ENCODE measurements at places on chromosomes 6 and 20. TPM values are rescaled to one million over a fixed set of nuclear protein-coding genes. Genes with fewer than 3 reads are reported as not detected.
A peak's percentile ranks its signal among the peaks of the same experiment; 100 is the strongest.

DNA sequence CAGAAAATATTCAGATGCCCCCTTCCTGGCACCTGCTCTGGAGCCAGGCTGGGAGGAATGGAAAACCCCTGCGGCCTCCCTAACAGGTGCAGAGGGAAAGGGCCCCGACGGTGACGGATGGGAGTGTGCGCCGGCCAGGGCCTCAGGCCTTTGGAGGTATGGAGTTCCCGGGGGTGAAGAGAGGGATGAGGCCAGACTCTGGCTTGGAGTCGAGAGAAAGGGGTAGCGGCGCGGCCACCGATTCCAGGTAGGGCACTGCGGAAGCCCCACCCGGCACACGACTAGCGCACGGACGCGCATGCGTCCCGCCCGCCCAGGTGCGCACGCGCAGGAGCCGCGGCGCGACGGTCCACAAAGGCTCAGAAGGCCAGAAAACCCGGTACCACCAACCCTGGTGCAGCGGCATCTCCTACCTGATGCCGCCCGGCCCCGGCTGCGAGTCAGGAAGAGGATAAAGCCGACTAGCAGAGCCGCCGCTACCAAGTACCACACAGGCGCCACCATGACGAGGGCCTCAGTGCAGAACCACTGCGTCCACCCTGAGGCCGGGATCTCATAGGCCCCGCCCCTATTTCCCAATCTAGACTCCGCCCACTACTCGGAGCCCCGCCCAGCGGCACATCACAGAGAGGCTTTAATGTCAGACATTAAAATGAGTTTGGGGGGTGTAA is at the start of gene DDRGK1:
DDRGK1 (minus strand) TSS at position 559 of the 671 bp plus-strand sequence; CDS start at position 504, 55 bp downstream.
- H3K36me3 ChIP-seq, result no peaks in the 10 kb centered on the region
- H3K27me3 ChIP-seq, result no peaks in the 10 kb centered on the region
- peak within 1 kb of the TSS; percentile 76 for H3K4me3 ChIP-seq
- H3K4me1 ChIP-seq, result peaks cover 14% of the 10 kb centered on the region
- H3K27ac ChIP-seq, result peak within 1 kb of the TSS; percentile 48

- no peak overlapping the region for H3K4me3 ChIP-seq
- H3K27me3 ChIP-seq, result no peaks in the 10 kb centered on the region
- DNase-seq, result peak; percentile 14
- H3K36me3 ChIP-seq, result no peaks in the 10 kb centered on the region
Measured at GRCh38 chr6:45566882-45567281, 189.1 kb upstream of the SUPT3H start.

DNA sequence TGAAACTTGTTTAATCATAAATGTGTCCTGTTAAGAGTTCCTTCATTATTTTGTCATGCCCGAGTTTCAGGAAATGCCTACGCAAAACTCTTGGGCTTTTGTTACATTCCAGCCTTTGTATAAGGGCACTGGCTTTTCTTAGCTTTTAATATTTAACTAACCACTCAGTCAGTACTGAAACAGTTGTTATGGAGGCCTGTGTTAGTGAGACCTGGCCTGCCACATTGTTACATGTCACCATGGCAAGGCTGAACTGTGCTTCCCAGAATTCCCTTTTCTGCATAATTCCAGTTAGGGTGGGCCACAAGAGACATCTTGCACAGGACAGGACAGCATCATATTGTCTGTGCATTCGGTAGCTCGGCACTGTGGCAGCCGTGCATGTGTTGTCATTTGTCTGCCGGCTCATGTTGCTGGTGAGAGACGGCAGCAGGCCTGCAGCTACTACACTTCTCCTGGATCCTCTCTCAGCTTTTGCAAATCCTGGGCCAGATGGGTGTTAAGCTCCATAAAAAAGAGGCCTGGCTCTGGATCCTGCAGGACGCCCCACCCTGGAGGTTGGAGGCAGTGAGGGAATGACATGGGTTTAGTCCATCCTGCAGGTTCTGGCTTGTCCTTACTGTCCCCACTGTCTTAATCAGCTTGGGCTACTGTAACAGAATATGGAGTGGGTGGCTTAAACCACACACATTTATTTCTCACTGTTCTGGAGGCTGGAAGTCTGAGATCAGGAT is 128.8 kb upstream of the DTNBP1 start:
- peak; percentile 26 for DNase-seq
- H3K4me3 ChIP-seq, result no peak overlapping the region
- peaks cover 13% of the 10 kb centered on the region for H3K4me1 ChIP-seq

- H3K36me3 ChIP-seq, result 0 out of 2 replicates have a peak, but pooled peaks cover 4% of the 10 kb centered on the region
- peak; percentile 74 for DNase-seq
- H3K4me3 ChIP-seq, result no peak overlapping the region
Measured at GRCh38 chr20:37356387-37356786, 10.4 kb downstream of the SRC start.

Gene SH3BGRL2
- total RNA-seq, result 2.2 TPM

Gene HLA-A
- 546 TPM for total RNA-seq

DNA sequence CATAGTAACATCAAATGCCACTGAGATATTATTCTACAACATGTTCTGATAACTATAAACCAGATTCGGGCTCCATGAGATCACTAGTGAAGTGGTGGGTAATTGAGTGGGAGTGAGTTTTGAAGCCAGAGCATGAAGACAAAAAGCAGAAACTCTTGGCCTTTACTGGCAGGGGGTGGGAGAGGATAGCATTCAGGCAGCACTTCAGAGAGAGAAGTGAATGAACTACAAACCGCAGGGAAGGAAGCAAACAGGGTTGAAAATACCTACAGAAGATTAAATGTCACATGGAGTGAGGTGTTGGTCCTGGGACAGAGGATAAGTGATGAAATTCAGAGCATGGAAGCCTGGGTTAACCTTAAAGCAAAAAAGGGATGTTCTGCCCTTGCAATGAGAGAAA is 250.0 kb downstream of the EPM2A start:
- H3K27ac ChIP-seq, result no peak overlapping the region
- no peaks in the 10 kb centered on the region for H3K36me3 ChIP-seq
- no peak overlapping the region for H3K4me3 ChIP-seq
- no peaks in the 10 kb centered on the region for H3K27me3 ChIP-seq
- DNase-seq, result no peak

- DNase-seq, result no peak
- H3K36me3 ChIP-seq, result no peaks in the 10 kb centered on the region
- H3K27ac ChIP-seq, result no peak overlapping the region
- no peak overlapping the region for H3K4me3 ChIP-seq
- H3K4me1 ChIP-seq, result peaks cover 31% of the 10 kb centered on the region
- H3K27me3 ChIP-seq, result no peaks in the 10 kb centered on the region
Measured at GRCh38 chr6:135876058-135876457, 24.6 kb downstream of the PDE7B start.

- H3K4me3 ChIP-seq, result no peak overlapping the region
- H3K4me1 ChIP-seq, result peaks cover 18% of the 10 kb centered on the region
- H3K27ac ChIP-seq, result peak overlapping the region; percentile 69
- H3K36me3 ChIP-seq, result no peaks in the 10 kb centered on the region
- no peaks in the 10 kb centered on the region for H3K27me3 ChIP-seq
Measured at GRCh38 chr6:6688951-6689350, 100.4 kb downstream of the LY86 start.

GRCh38 chr6:151009576-151009975 is 144.1 kb downstream of the MTHFD1L start:
- no peaks in the 10 kb centered on the region for H3K27me3 ChIP-seq
- peaks cover 11% of the 10 kb centered on the region for H3K4me1 ChIP-seq
- H3K4me3 ChIP-seq, result no peak overlapping the region
- H3K27ac ChIP-seq, result no peak overlapping the region
- DNase-seq, result no peak

Gene IP6K3
- not detected for total RNA-seq

DNA sequence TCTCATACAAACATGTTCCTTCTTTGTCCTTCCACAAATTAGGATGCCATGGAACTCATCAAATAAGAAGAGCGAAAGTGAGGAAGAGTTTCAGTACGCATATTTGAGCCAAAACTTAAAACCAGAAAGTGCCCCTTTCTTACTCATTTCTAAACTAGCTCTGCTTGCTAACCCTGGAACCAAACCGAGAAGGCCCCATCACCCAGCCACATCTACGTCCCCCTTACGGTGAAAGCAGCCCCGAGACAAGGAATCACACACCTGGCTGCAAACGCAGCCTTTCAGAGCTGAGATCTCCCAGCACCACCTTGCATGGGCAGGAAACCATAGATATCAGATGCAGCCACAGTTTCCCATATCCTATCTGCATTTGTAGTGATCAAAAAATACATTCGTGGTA is 28.5 kb downstream of the TRERF1 start:
- peaks cover 8% of the 10 kb centered on the region for H3K4me1 ChIP-seq
- H3K27me3 ChIP-seq, result no peaks in the 10 kb centered on the region
- H3K4me3 ChIP-seq, result no peak overlapping the region
- no peaks in the 10 kb centered on the region for H3K36me3 ChIP-seq
- no peak overlapping the region for H3K27ac ChIP-seq

GRCh38 chr20:22590662-22591061 is 6.3 kb upstream of the FOXA2 start:
- H3K4me3 ChIP-seq, result no peak overlapping the region
- no peak for DNase-seq
- H3K27ac ChIP-seq, result no peak overlapping the region
- no peaks in the 10 kb centered on the region for H3K4me1 ChIP-seq
- peaks cover 59% of the 10 kb centered on the region for H3K27me3 ChIP-seq

Gene SNAP91
- not detected for total RNA-seq

Gene CLVS2
- not detected for total RNA-seq

Gene NEDD9
- 4.3 TPM for total RNA-seq

Gene SLC44A4
- total RNA-seq, result not detected
